ENCODE measurements at places on chromosomes 5 and 9.

GRCh38 chr9:34636791-34637355, 714 bp downstream of the SIGMAR1 start:
- DNase-seq: no peak

DNA sequence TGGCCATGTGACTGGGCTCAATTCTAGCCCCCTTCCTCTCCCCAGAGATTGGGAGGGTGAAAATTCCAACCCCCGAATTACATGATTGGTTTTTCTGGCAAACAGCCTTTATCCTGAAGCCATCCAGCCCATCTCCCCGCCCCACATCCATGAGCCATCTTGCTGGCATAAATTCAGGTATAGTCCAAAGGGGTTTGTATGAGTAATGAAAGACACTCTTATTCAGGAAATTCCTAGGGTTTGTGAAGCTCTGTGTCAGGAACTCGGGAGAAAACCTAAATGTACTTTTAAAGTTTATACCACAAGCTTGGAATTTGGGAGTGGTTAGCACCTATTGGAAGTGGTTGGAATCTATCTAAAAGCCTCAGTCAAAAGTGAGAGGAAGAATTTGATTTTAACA, 80.6 kb upstream of the SIMC1 start:
- no peak for DNase-seq

GRCh38 chr9:98797491-98797890, 1.1 kb upstream of the ANKS6 start:
- DNase-seq: no peak

GRCh38 chr9:98316445-98317133, 61.1 kb upstream of the TBC1D2 start:
- DNase-seq: no peak

DNA sequence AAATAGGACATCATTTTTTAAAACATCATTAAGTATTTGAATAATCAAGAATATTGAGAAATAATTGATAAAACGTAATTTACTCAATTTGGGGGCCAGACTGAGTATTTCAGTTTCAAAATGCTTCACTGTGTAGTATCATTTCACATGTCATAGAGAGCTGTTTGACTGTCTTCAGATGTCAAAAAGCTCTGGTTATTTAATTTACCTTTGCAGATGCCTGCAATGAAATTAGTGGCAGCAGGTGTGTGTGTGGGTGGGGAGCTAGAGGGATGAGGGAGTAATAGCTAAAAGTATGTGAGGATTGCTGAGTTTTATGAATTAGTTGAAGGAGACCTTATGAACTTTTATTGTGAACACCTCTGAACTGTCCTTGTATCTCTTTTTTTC, 567.2 kb upstream of the MEF2C start:
- no peak for DNase-seq

Data from foreskin melanocyte (primary cell).